Tibial nerve (tissue), 4 donors: ENCODE measurements at places on chromosomes 6 and 20. TPM values are rescaled to one million over a fixed set of nuclear protein-coding genes. Genes with fewer than 3 reads are reported as not detected.

- H3K4me1 ChIP-seq = no peaks in the 10 kb centered on the region
- no peaks in the 10 kb centered on the region for H3K36me3 ChIP-seq
- no peaks in the 10 kb centered on the region for H3K27me3 ChIP-seq
These were observed 130.7 kb upstream of the SSTR4 start for GRCh38 chr20:22904386-22904785.

- H3K36me3 ChIP-seq = peaks cover 5% of the 10 kb centered on the region
- no peak overlapping the region for H3K27ac ChIP-seq
- no peak overlapping the region for H3K4me3 ChIP-seq
- DNase-seq = no peak
- H3K27me3 ChIP-seq = no peaks in the 10 kb centered on the region
- H3K4me1 ChIP-seq = no peaks in the 10 kb centered on the region
These were observed 149.3 kb downstream of the ADAT2 start for GRCh38 chr6:143301188-143301587.

GRCh38 chr6:12342664-12343063 is 52.5 kb downstream of the EDN1 start:
- no peaks in the 10 kb centered on the region for H3K4me1 ChIP-seq
- no peak overlapping the region for H3K27ac ChIP-seq
- no peak for DNase-seq
- no peak overlapping the region for H3K4me3 ChIP-seq
- peaks cover 4% of the 10 kb centered on the region for H3K27me3 ChIP-seq
- H3K36me3 ChIP-seq = no peaks in the 10 kb centered on the region

DNA sequence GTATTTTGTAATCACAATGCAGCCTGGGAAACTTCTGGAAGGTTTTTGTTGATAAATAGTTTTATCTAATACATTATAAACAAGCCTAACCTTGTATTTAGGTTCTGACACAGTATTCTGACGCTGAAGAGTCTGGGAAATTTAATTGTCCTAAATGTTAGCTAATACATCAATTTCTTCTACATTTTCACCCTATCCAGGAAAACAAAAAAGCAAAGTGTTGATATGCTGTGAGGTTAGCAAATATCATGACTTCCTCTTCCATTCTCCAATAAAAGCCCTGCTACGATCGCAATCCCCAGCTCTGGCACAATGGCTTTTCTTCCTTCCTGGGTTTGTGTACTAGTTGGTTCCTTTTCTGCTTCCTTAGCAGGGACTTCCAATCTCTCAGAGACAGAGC is at the start of gene C6orf58:
C6orf58 (plus strand) TSS at position 301 of the 400 bp plus-strand sequence; CDS start at position 313, 12 bp downstream.
- no peak for DNase-seq
- H3K27ac ChIP-seq = no peak within 1 kb of the TSS
- no peak within 1 kb of the TSS for H3K4me3 ChIP-seq
- H3K27me3 ChIP-seq = no peaks in the 10 kb centered on the region

GRCh38 chr20:40866056-40866455 is 162.6 kb upstream of the TOP1 start:
- H3K4me3 ChIP-seq = no peak overlapping the region
- no peak overlapping the region for H3K27ac ChIP-seq
- H3K36me3 ChIP-seq = no peaks in the 10 kb centered on the region
- DNase-seq = no peak

- H3K4me1 ChIP-seq = peaks cover 29% of the 10 kb centered on the region
- no peak overlapping the region for H3K27ac ChIP-seq
- no peaks in the 10 kb centered on the region for H3K36me3 ChIP-seq
These were observed 166.0 kb downstream of the PREX1 start for GRCh38 chr20:48661575-48662455.

Gene LTB
- not detected for total RNA-seq
